RPMI8226 (cell line): ENCODE measurements at places on chromosomes 4 and X.

DNA sequence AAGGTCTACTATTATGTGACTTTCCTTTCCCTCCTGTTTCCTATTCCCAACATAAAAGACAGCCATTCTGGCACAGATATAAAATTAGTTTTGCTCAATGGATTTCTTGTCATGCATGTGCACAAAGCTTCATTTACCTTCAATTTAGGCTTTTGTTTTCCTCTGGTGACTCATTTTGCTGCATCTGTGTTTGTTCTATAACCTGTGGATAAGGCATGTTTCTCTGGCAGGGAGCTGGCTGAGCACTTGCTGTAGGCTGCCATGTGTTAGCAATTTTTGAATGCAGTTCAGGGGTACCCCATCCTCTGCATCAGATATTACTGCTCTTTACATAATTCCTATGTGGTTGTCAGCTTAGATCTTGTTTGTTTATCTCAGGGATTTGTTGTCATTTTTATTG lies 202.8 kb upstream of the GRID2 start:
- DNase-seq, result no peak

DNA sequence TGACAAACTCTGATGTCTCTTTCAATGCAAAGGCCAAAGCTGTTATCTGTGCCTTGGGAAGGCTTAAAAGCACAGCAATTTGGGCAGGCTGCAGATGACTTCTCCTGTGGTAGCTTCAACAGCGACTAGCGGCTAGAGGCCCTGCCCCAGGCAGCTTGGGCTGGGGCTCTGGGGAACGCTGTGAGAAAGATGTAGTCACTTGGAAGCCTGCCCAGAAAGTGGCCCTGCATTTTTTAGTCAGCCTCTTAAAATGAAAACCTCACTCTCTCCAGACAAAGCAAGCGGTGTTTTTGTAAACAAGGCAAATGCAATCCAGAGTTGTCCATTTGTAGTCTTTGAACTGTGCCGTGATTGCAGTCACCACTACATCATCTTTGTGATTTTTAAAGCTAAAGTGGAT lies 27.5 kb downstream of the PCYT1B start:
- peak; percentile 7 for DNase-seq

DNA sequence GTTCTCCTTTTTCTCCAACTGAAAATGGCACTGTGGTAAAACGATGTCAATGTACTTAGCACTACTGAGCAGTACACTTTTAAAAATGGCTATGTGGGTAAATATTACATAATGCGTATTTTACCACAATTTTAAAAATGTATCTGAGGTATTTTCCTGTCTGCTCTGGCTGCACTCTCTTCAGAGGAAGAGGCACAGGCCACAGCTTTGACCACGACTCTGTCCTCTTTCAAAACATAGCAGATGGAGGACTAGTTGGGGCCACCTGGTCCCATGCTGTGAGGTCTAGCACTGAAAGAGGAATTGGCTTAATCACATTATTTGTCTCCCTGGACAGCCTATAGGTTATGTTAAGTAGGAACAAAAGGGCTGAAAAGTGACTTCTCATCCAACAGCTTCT lies 5.2 kb downstream of the KCNE5 start:
- no peak for DNase-seq

- no peak for DNase-seq
Measured at GRCh38 chr4:118935819-118936218, 47.2 kb downstream of the SYNPO2 start.

GRCh38 chr4:140252742-140253555 lies 99.0 kb upstream of the MAML3 start:
- peak; percentile 38 for DNase-seq

GRCh38 chr4:121675715-121676114 lies 21.1 kb downstream of the ANXA5 start:
- no peak for DNase-seq

GRCh38 chr4:84279678-84280077 lies 219.4 kb downstream of the NKX6-1 start:
- DNase-seq, result no peak

DNA sequence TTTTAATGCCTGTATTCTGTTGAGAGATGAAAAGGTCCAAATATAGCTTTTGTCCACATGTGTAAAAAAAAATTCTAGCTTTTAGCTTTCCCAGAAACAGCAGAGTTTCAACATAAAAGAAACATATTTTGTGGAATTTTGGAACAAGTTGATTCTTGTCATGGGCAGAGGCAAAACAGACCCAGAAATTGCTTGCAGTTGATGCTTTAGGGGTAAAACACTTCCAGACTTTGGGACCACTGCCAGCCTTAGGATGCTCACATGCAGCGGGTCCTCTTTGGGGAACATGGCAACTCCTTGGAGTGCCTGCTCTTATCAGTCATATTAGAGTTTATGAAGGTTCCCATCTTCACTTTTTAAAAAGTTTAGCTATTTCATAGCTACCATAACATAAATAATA lies 30.4 kb downstream of the DCLK2 start:
- DNase-seq, result no peak

DNA sequence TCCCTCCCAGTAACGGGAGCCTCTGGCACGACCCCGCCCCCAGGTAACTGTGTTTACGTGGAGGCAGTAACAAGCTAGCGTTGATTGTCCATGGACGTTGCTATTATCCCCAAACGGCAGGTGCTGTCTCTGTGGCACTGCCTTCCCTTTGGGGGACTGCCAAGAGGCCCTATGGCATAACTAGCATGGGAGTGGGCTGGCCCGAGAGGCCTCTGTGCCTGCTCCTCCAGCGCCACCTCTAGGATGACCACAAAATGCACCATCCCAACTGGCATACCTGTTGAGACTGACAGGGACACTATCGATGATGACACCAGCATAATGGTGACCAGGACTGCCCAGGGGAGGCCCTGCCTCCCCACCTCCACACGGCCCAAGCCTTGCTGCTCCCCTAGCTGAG lies 1.5 kb downstream of the SRPK3 start:
- peak; percentile 74 for DNase-seq

GRCh38 chr4:74418063-74418670 lies 26.8 kb upstream of the AREG start:
- DNase-seq, result no peak

DNA sequence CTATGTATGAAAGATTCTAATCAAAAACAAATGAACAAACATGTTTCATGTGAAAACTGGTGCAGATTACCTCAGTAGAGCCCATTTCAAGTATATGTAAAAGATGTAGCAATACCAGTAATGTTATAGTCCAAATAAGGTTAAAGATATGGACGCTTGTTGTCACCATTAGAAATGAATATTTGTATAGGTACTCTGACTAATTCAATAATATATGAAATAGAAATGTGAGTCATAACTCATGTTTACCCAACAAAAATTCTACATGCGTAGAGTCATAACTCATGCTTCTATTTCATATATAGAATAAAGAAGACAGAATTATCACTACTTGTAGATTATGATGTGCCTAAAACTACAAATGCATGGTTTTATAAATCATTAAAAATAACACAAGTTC lies 739.1 kb upstream of the DIAPH2 start:
- no peak for DNase-seq

DNA sequence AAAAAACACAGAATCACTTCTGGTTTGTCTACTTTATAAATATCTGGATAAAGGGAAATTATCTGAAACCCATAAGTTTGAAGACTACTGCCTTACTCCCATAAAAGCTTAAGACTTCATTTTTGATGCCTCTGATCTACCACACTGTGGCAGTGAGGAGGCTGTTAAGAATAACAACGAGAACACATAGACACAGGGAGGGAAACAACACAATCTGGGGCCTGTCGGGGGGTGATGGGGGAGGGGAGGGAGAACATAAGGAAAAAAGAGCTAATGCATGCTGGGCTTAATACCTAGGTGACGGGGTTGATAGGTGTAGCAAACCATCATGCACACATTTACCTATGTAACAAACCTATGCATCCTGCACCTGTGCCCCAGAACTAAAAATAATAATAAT lies 573.7 kb downstream of the GBA3 start:
- no peak for DNase-seq

GRCh38 chrX:56726605-56727004 lies 2.4 kb upstream of the NBDY start:
- DNase-seq, result peak; percentile 61

DNA sequence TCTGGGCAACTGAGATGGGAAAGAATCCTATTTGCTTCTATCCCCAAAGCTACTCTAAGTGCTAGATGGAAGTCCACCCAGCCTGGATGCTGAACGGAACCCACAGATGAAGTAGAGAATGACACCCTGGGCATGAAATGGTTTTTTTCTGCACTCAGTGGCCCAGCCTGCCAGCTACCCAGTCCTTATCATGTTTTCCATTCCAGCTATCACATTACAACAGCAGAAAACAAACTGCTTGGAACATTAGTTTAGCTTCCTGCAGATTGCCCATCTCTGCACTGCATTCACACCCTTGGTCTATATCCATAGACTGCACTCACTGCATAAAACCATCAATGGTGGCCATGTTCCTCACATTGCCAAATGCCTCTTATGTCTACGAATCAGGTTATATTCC lies 79.1 kb downstream of the NYX start:
- no peak for DNase-seq

DNA sequence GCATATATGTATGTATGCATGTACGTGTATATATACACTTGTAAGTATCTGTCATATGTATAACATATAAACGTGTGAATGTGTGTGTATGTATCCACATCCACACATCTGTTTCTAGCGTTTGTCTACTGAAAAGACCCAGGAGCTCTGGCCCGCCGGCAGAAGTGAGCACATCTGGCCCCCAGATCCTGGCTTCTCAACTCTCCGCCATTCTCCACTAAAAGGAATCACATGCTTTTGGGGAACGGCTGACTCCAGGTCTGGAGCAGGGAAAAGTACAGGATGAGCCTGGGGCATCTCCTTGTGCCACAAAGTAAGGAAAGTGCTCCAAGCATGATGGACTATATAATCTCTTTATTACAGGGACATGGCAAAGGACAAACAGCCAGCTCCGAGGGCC lies 143.7 kb downstream of the AFAP1 start:
- no peak for DNase-seq

DNA sequence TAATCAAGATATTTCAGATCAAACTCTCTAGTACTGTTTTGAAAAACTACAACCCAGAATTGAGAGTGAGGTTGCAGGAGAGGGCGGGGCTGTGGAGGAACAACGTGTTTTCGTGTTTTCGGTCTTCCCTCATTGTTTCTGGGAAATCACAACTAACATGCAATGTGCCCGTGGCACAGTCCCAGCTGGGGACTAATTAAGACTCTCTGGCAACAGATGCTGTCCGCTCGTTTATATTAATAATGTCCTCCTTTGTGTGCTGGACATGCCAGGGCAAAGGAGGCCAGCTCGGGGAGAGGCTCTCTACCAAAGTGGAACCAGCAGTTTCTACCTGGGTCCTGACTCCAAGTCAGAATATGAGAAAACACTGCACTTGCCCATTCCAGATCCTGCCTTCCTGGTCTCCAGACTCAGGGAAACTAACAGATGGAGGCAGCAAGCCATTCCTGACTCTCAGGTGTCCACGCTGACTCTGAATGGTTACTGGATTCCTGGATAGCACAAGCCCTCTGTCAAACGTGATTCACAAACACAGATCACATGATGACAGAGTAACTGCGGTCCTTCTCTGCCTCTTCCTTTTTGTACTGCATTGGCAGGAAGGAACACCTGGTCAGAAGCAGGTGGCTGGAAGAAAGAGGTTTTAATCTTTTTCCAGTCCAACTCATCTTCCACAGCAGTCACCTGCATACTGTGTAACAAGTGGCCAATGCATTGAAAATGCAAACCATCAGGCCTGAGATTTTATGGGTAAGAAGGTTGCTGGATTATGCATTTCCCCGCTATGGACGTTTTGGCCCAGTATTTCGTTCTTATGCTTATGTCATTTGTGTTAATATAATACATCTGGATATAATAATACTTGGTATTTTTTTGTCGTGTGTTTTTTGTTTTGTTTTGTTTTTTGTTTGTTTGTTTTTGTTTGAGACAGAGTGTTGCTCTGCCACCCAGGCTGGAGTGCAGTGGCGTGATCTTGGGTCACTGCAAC lies 65.0 kb downstream of the COQ2 start:
- DNase-seq, result peak; percentile 82

DNA sequence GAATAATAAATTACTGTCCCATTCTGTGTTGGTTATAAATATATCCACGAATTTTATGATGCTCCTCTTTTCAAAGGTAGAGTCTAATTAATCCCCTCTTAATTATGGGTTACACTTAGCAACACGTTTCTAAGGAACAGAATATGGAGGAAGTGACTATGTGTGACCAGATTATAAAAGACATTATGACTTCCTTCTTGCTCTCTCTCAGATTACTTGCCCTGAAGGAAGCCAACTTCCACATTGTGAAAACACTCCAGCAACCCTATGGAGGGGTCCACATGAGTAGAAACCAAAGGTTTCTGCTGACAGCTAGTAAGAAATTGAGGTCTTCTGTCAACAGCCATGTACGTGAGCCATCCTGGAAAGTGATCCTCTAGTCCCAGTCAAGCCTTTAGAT lies 59.3 kb downstream of the WDFY3 start:
- DNase-seq, result no peak

DNA sequence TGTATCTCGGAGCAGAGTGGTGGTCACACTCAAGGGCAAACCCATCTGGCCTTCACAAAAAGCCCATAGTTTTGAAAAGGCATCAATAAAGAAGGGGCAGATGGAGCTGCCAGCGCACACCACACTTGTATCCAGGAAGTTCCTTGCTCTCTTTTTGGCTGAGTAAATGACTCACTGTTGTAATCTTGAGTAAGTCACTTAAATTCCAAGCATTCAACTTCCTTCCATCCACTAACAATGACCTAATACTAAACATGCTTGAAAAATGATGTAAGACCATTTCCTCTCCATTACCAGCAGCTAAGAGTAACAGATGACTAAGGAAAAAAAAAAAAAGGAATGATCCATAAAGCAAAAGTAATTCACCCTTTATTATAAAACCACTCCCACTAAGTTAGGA lies 32.4 kb upstream of the MYOZ2 start:
- no peak for DNase-seq

DNA sequence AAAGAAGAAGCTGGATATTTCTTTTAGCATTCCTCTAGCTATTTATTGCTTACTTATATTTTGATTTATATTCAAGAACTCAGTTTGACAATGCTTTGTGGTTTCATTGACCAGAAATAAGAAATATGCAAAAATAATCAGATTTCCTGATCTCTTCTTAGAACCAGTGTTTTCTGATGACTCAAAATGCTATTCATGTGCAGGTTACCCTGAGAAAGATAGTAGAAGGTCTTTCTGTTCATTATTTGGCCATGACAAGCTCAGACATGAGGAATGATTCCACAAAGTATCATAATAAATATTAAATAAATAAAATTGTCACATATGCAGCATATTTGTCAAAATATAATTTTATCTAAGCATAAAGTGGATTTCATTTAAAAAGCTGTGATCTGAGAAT lies 24.1 kb downstream of the ADH7 start:
- no peak for DNase-seq

DNA sequence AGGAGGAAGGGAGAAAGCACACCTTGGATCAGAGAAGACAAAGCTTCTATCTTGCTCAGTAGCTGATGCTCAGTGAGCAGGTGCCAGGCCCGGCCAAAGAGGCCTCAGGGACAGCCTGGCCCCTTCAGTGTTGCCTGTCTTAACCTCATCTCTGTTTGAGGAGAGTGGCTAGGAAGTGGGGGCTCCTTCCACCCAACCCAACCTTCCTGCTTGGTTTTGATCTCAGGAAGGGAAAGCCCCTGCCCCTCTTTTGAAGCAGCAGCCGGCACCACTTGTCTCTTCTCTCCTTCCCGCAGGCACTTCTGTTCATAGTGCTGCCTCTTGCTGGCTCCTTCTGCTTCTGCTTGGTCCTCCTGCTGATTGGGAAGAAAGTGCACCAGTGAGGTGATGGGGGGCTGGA lies 2.4 kb upstream of the AFF2 start:
- no peak for DNase-seq

GRCh38 chrX:149910178-149910695 lies 19.1 kb upstream of the HSFX4 start:
- DNase-seq, result no peak

GRCh38 chr4:16056681-16057385 lies 27.0 kb downstream of the PROM1 start:
- no peak for DNase-seq
